Osteoblast (primary cell): ENCODE measurements at places on chromosomes 1 and 21. TPM values are rescaled to one million over a fixed set of nuclear protein-coding genes. Genes with fewer than 3 reads are reported as not detected.

The STIL gene
- 4.0 and 6.5 TPM in 2 replicates for total RNA-seq

DNA sequence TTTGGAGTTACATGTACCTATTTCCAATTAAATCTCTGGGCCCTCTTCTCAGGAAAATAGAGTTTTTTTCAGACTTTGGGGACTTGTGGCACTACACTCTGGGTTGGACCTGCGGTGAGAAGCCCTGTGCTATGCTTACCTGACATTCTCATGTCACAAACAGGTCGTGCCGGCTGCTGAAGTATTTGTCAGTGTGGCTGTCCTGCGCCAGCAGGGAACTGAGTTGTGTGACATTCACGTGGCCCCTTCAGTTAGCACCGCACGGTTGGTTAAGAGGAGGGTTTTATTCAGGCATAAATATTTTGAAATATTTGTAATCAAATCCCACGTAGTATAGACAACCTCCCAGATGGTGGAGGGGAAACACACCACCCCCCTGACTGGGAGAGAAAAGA, 6.3 kb upstream of the COL6A2 start:
- H3K36me3 ChIP-seq, result no peaks in the 10 kb centered on the region
- H3K27ac ChIP-seq, result peak overlapping the region; percentile 96
- H3K4me1 ChIP-seq, result peaks cover 19% of the 10 kb centered on the region
- no peak for DNase-seq

DNA sequence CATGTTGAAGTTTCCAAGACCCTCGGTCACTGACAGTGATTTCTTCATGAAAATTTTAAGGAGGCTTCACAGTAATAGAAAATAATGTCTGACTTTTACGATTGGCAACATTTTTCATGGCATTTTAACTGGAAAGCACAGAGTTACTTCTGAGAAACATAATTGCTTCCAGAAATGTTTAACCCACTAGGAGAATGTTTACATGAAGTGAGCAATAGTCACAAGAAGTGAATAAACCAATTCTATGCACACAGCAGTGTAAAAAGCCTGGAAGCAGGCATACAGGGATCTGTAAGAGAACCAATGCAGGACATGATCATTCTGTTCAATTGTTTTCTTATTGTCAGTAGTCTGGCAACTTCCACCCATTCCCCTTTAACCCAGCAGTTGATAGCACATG, 316.2 kb upstream of the CXADR start:
- DNase-seq, result no peak
- no peak overlapping the region for H3K27ac ChIP-seq
- H3K36me3 ChIP-seq, result no peaks in the 10 kb centered on the region
- H3K4me1 ChIP-seq, result no peaks in the 10 kb centered on the region
- H3K27me3 ChIP-seq, result no peaks in the 10 kb centered on the region

GRCh38 chr1:107862064-107862463, 102.9 kb downstream of the VAV3 start:
- no peaks in the 10 kb centered on the region for H3K36me3 ChIP-seq
- H3K27ac ChIP-seq, result no peak overlapping the region
- H3K4me1 ChIP-seq, result no peaks in the 10 kb centered on the region
- H3K27me3 ChIP-seq, result no peaks in the 10 kb centered on the region

GRCh38 chr21:45354970-45355369, 50.0 kb upstream of the COL18A1 start:
- DNase-seq, result no peak
- no peak overlapping the region for H3K4me3 ChIP-seq
- H3K27ac ChIP-seq, result no peak overlapping the region
- H3K36me3 ChIP-seq, result no peaks in the 10 kb centered on the region

The FNDC10 gene
- total RNA-seq, result 2.1 and 2.5 TPM in 2 replicates
